Heart right ventricle (tissue), 16 donors: ENCODE measurements at places on chromosomes 7 and 10.
A peak's percentile ranks its signal among the peaks of the same experiment; 100 is the strongest.

DNA sequence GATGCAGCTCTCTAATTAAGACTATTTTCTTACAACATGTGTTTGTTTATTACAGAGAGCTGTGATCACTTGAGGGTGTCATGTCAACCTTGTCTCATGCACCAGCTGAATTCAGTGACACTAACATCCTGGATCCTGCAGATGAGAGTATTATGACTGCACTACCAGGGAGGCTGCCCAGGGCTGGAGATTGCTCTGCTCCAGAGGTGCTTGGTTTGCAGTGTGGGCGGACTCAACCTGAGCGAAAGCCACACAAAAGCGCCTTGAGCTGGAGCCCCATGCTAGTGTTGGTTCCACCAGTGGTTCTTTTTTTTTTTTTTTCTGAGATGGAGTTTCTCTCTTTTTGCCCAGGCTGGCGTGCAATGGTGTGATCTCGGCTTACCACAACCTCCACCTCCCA, 33.8 kb upstream of the ATXN7L1 start:
- DNase-seq, result no peak

GRCh38 chr10:131650169-131650705, 250.6 kb upstream of the PPP2R2D start:
- no peak for DNase-seq

- no peak for DNase-seq
These were observed 34.1 kb downstream of the ELFN1 start for GRCh38 chr7:1703871-1704810.

DNA sequence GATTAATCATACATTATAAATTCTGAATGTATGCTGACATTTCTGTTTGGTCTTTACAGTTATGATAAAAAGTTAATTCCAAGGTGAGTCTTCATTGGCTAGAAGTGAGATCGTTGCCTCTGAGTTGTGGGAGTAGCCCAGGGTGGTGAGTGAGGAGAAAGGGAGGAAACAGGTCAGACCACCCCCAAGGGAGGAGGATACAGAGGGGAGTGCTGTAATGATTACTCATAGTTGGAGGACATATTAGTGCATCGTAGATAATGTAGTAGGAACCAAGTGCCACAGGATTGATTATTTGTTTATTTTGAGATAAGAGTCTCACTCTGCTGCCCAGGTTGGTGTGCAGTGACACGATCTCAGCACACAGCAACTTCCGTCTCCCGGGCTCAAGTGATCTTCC, 672.2 kb downstream of the INHBA start:
- no peak for DNase-seq

- peak; percentile 11 for DNase-seq
These were observed 69.3 kb downstream of the CSTF2T start for GRCh38 chr10:51629934-51630639.

DNA sequence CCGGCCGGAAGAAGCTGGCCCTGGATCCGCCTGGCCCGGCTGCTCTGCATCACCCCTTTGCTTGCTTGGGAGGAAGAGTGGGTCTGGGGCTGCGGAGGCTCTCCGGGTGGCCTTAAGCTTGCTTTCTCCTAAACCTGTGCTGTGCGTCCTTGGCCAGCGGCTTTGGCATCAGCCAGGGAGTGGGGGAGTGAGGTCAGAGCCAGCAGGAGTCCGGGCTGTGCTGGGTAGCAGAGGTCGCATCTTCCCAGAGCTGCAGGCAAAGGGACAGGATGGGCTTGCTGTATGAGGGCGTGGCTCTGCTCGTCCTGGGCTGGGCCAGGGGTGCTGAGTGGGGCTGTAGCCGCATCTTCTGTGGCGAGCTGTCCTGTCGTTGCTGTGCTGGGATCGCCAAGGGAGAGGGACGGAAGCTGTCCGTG, 21.1 kb downstream of the BNIP3 start:
- no peak for DNase-seq

DNA sequence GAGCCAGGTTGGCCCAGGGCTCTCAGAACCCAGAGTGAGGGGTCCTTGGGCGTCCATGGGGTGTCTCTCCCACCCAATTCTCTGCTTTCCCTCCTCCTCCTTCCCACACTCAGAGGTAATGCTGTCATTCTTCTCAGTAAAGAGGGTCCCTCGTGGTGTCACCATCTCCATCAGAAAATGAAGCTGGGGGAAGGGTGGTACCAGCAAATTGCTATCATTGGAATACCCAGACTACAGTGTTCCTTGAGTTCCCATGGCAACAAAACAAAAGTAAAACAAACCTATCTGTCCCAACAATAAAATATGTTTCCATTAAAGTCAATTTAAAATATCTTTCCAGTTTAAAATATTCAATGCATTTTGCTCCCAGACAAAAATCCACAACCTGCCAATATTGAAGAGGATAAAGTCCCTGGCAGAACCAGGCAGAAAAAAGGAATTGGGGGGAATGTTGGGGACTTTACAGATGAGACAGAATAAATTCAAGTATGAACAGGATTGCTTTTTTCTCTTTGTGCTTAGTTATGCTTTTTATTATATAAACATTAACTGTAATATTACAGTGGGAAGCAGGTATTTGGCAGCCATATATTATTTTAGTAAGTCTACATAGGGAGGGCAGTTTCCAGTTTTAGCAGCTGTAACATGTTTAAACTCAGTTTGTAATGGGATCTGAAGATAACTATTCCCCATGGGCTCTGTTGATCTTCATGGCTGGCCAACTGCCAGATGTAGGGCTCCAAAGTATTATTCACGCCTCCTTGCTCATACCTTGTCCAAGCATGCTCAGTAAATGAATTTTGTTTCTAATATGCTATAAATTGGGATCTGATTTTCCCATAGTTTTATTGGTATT, 182.1 kb downstream of the ARID5B start:
- DNase-seq, result peak; percentile 81

- DNase-seq, result peak; percentile 79
These were observed 33.1 kb downstream of the DENND2A start for GRCh38 chr7:140607441-140607989.

GRCh38 chr7:100434297-100435144, 1.8 kb downstream of the PPP1R35 start:
- DNase-seq, result no peak

DNA sequence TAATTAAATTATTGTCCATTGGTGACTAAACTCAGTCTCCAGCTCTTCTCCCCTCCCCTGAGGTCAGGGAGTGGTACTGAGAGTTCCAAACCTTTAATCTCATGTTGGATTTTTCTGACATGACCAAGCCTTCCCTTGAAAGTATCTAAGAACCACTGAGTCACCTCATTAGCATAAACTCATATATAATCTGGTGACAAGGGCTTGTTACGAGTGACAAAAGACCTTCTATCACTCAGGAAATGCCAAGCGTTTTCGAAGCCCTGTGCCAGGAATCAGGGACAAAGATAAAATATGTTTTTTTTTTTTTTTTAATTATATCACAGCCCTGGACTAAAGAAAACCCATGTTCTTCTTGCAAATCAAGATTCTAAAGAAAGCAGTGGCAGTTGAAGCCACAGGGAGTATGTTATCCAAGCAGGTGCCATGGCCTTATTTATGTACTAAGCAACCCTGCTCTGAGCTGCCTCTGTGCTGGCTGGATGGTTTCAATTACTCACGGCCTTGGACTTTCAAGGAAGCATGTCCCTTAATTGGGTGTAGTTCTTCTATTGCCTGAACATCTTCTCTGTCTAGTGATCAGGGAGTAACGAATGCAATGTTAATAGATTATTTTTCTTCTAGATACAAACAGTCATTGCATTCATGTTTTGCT, 169.0 kb upstream of the PRKCQ start:
- no peak for DNase-seq

DNA sequence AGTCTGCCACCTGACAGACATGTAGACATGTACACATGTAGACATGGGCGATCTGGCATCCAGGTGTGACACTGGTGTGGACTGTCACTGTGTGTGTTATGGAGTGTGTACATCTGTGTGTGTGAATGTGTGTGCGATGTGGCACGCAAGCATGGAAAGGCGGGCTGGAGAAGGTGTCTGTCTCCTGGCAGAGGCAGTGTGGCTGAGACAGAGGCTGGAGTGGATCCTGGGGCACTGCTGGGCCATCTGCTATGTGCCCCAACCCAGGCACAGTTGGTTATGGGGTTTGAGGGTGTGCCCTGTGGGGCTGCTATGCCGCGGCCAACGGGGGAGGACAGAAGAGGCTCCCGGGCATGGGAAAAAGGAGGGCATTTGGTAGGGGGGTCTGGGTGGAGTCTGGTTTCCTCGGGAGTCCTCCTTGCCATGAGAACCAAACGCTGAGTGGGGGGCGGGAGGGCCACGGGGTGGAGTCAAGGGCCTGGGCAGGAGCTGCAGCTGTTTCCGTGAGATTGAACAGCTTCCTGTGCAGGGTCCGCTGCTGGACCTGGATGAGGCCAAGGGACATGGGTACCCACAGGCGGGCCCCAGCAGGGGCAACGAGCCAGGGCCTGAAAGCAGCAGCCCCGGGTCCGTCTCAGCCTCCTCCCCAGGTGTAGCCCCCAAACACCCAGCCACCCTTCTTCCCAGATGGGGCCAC, 1.3 kb downstream of the ELN start:
- DNase-seq, result no peak

GRCh38 chr7:5743803-5744202, 37.7 kb downstream of the RNF216 start:
- no peak for DNase-seq

GRCh38 chr7:22827563-22827962, 4.9 kb upstream of the TOMM7 start:
- no peak for DNase-seq

GRCh38 chr10:131311661-131312477, at the start of gene TCERG1L:
TSS of gene TCERG1L (minus strand) at chr10:131311721. CDS start at chr10:131311635, 86 bp downstream.
- no peak for DNase-seq

DNA sequence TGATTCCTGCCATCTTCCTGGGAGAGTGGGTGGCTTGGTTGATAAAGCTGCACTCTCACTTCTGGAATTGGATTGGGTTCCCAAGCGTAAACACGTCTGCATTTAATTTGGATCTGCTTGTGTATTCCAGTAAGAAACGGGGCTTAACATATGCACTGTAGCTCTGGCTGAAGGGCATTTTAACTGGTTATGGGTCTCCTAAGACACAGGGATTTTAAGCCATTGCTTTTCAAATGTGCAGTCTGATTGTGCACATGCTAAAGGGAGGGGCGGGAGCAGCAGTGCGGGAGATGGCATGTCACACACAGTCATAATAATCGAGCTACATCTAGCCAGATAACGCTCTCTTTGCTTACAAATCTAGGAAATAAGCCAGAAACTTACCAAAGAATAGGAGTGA, 247.3 kb upstream of the LYZL1 start:
- DNase-seq, result no peak

- DNase-seq, result no peak
These were observed 171.1 kb downstream of the GRM3 start for GRCh38 chr7:86814661-86815379.

- DNase-seq, result no peak
These were observed 171.8 kb downstream of the SEMA3A start for GRCh38 chr7:84022684-84023308.

DNA sequence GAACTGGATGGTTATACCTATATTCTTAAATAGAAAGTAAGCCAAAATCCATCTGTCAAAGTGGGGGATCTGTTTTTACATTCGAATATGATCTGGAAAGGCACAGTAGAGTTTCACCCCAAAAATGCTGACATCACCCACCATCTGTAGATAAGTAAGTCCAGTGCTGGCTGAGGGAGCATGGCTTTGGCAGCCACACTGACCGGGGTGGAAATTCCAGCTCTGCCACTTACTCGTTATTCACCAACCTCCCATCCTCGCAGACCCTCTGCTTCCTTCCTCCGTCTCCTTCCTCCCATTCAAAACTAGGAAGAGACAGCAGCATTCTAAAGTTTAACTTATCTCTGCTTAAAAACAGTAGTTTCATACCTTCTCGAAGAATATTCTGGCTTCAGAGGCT, 84.9 kb upstream of the GATA3 start:
- DNase-seq, result no peak

DNA sequence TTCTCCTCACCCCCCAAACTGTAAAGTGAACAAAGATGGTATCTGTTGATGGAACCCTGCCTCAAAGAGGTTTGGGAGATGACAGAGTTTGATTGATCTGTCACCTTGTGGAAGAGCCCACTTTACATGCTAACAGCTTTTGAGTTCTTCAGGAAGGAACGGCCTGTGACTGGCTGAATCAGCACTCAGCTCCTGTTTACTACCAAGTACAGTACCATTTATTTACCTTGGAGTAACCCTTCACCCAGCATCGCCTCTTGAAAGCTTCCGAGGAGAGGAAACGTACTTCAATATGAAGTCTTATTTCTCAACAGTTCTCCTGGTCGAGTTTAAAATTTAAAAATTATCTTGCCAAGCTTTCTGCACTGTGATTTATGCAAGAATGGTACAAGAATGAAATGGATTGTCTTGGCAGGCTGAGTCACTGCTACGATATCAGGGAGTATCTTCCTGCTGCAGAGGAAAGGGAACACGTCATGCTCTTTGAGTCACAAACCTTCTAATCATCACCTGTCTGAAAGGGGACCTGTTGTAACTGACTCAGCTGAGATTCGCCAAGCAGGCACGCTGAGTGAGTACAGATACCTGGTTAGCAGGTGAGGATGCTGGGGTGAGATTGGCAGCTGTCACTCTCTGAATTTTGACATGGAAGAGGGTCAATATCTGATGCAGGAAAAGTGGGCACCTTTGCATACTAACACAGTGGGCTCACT, 30.1 kb downstream of the KLF6 start:
- no peak for DNase-seq

GRCh38 chr7:130021105-130021834, 29.9 kb downstream of the ZC3HC1 start:
- DNase-seq, result peak; percentile 66

GRCh38 chr7:57328457-57328856, 121.5 kb upstream of the ZNF716 start:
- DNase-seq, result peak; percentile 84

DNA sequence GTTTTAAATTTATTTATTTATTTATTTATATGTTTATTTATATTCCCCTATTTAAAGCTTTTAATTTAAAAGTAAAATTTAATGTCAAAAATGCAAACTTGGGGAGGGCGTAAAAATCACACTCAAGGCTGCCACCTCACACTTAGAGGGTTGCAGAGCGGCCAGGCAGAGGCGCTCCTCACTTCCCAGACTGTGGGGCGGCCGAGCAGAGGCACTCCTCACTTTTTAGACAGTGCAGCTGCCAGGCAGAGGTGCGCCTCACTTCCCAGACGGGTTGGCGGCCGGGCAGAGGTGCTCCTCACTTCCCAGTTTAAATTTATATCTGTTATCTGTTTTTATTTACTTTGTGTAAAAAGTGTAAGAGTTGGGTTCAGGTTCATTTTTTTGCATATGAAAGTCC, 10.0 kb upstream of the ZNF425 start:
- DNase-seq, result no peak

DNA sequence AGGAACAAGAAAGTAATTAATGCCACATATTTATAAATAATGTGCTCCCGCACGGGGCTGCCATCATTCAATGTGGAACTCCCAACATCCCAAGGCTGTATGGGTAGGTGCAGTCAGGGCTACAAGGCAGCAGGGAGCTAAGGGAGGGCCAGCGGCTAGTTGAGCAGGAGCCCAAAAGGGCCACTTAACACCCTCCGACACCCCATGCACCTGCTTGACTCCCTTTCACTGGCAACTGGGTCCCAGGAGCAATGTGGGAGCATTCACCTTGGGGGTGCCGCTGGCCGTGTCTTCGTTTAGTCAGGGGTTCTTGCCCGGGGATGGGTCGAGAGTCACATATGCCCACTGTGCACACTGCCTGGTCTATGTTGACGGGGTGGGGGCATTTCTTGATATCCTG, 27.9 kb downstream of the SCART1 start:
- no peak for DNase-seq

GRCh38 chr10:93462881-93463280, 19.3 kb downstream of the MYOF start:
- no peak for DNase-seq
